ENCODE measurements at places on chromosomes 3 and 15. TPM values are rescaled to one million over a fixed set of nuclear protein-coding genes. Genes with fewer than 3 reads are reported as not detected.

PDCD7 gene
- 21.8 TPM for total RNA-seq

TRIM71 gene
- total RNA-seq: not detected

MASP1 gene
- total RNA-seq: 0.15 TPM

FANCD2OS gene
- not detected for total RNA-seq

DGKG gene
- total RNA-seq: not detected

SCG5 gene
- total RNA-seq: 4.4 TPM

IL20RB gene
- 0.44 TPM for total RNA-seq

TMEM45A gene
- total RNA-seq: 103 TPM

STARD9 gene
- total RNA-seq: 2.4 TPM

KNL1 gene
- total RNA-seq: 1.2 TPM

TICRR gene
- total RNA-seq: 0.69 TPM

SERINC4 gene
- total RNA-seq: not detected

TEX55 gene
- total RNA-seq: not detected

ACAD9 gene
- 31.5 TPM for total RNA-seq

SST gene
- total RNA-seq: not detected

CHRD gene
- 1.0 TPM for total RNA-seq

CFAP100 gene
- total RNA-seq: not detected

MCTP2 gene
- total RNA-seq: 5.2 TPM

SLCO3A1 gene
- 18.6 TPM for total RNA-seq

BNC1 gene
- total RNA-seq: 0.68 TPM

SNAP23 gene
- total RNA-seq: 44.9 TPM

CCR1 gene
- total RNA-seq: not detected

CHRNA7 gene
- total RNA-seq: 2.8 TPM

TMCO5A gene
- not detected for total RNA-seq

CIDEC gene
- 37.6 TPM for total RNA-seq

SMAD3 gene
- total RNA-seq: 33.0 TPM

RTP2 gene
- not detected for total RNA-seq

KLHL40 gene
- total RNA-seq: not detected

DPPA4 gene
- total RNA-seq: not detected

MAN2A2 gene
- 8.2 TPM for total RNA-seq

COL6A6 gene
- 0.50 TPM for total RNA-seq

PIK3R4 gene
- 40.3 TPM for total RNA-seq

ALPK3 gene
- total RNA-seq: 0.81 TPM

AGBL1 gene
- not detected for total RNA-seq

DNAJC13 gene
- total RNA-seq: 33.3 TPM

IGSF11 gene
- total RNA-seq: not detected

GPR62 gene
- not detected for total RNA-seq

PLSCR4 gene
- total RNA-seq: 139 TPM

RETNLB gene
- total RNA-seq: not detected

MUSTN1 gene
- not detected for total RNA-seq

REC114 gene
- not detected for total RNA-seq

CRYGS gene
- 2.2 TPM for total RNA-seq

C2CD4A gene
- total RNA-seq: 0.05 TPM

CPN2 gene
- total RNA-seq: not detected

CISH gene
- 3.5 TPM for total RNA-seq

CSPG4 gene
- 11.3 TPM for total RNA-seq

BAHD1 gene
- 11.9 TPM for total RNA-seq

GOLGA8T gene
- not detected for total RNA-seq

RARRES1 gene
- total RNA-seq: 26.0 TPM

CPNE9 gene
- not detected for total RNA-seq

ST8SIA2 gene
- total RNA-seq: not detected

Measured in cardiac ventricle fibroblast (primary cell).